ENCODE measurements at places on chromosomes 3 and 15. TPM values are rescaled to one million over a fixed set of nuclear protein-coding genes. Genes with fewer than 3 reads are reported as not detected.

- no peak overlapping the region for H3K4me3 ChIP-seq
- H3K27me3 ChIP-seq, result no peaks in the 10 kb centered on the region
- no peak for DNase-seq
- H3K4me1 ChIP-seq, result peaks cover 19% of the 10 kb centered on the region
- no peak overlapping the region for H3K27ac ChIP-seq
Observed at GRCh38 chr3:124802702-124803101, 72.5 kb downstream of the UMPS start.

- peaks cover 43% of the 10 kb centered on the region for H3K4me1 ChIP-seq
- DNase-seq, result no peak
- H3K4me3 ChIP-seq, result peak overlapping the region; percentile 99
- peak overlapping the region; percentile 100 for H3K27ac ChIP-seq
Observed at GRCh38 chr15:68816795-68817303, 3.8 kb downstream of the ANP32A start.

- H3K4me1 ChIP-seq, result peaks cover 23% of the 10 kb centered on the region
- H3K36me3 ChIP-seq, result peaks cover 16% of the 10 kb centered on the region
- no peak overlapping the region for H3K27ac ChIP-seq
- H3K4me3 ChIP-seq, result no peak overlapping the region
Observed at GRCh38 chr3:39103324-39103693, 4.1 kb downstream of the GORASP1 start.

DNA sequence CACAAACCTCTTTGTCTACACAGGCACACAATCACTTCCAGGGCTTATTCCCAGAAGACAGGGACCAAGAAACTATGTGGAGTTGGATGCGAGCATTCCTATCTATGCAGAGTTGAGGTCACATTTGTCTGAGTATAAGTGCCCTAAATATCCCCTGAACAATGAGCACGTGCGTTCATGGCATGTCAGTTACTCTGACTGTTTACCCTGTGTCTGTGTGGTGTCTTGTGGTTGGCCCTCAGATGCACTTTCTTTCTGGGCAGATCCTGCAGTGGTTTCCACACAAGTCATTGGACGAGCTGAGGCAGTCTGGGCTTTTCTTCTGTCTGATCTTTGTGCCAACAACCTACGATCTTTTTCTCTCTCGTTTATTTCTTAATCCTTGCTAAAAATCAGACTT, 134.5 kb downstream of the FBN1 start:
- no peaks in the 10 kb centered on the region for H3K4me1 ChIP-seq
- no peak for DNase-seq
- no peak overlapping the region for H3K27ac ChIP-seq
- no peaks in the 10 kb centered on the region for H3K27me3 ChIP-seq
- H3K4me3 ChIP-seq, result no peak overlapping the region

DNA sequence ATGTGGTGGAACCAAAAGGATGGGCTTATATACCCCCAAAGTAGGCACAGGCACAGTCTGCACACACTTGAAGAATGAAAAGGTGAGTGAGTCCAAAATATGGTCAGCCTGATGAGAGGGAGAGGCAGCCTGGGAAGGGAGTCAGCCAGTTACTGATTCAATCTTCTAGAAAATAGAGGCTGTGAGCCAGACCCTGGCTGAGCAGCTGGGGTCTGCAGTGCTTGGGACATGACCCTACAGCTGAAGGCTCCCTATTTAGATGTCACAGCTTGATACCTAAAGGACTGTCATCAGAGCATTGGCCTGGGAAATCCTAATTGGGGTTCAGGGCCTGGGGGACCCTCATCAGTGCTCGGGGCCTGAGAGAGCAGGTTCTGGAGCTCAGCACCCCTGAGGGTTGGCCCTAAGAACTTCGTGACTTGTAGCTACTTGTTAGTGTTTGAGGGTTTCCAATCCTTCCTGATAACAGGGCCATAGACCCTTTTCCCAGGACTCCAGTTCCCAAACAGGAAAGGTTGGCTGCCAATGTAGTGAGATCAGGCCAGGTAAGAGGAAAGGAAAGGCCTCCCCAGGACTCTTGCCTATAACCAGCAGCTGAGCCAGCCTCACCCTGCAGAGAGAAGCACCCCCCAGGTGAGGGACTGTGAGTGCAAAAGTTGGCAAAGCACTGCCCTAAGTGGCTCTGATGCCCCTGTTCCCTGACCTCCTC, 54.7 kb upstream of the SLCO2A1 start:
- DNase-seq, result no peak
- no peak overlapping the region for H3K27ac ChIP-seq
- H3K27me3 ChIP-seq, result no peaks in the 10 kb centered on the region
- no peaks in the 10 kb centered on the region for H3K4me1 ChIP-seq
- no peak overlapping the region for H3K4me3 ChIP-seq

The FGF12 gene
- total RNA-seq, result 9.8 TPM

DNA sequence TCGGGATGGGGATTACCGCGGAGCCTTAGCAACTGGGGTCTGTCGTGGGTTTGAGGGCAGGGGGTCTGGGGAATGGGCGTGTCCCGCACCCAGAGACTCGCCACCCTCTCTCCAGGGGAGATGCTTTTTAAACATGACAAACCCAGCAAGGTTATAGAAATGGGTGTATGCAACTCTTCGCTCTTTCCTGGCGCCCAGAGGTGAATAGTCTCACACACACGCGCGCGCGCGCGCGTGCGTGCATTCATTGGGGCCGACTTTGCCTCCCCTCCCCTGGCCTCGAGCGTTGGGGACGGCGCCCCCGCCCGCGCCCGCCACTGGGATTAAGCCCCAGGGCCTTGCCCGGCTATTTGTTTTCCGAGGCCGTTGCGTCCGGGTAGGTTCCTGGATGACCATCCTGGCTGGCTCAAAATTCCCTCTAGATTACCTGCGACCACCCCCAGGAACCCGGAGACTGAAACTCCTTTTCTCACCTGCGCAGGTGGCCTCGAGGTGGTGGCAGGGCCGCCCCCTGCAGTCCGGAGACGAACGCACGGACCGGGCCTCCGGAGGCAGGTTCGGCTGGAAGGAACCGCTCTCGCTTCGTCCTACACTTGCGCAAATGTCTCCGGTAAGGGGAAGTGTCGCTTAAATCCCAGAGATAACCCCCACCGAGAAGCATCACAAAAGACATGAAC, 777 bp downstream of the GPR160 start:
- H3K27ac ChIP-seq, result no peak overlapping the region
- DNase-seq, result no peak
- peaks cover 10% of the 10 kb centered on the region for H3K4me1 ChIP-seq
- peak overlapping the region; percentile 88 for H3K4me3 ChIP-seq
- peaks cover 53% of the 10 kb centered on the region for H3K27me3 ChIP-seq
- H3K36me3 ChIP-seq, result no peaks in the 10 kb centered on the region

- no peak overlapping the region for H3K27ac ChIP-seq
- no peaks in the 10 kb centered on the region for H3K4me1 ChIP-seq
- no peak overlapping the region for H3K4me3 ChIP-seq
- DNase-seq, result no peak
Observed at GRCh38 chr3:39079530-39079929, 27.7 kb downstream of the WDR48 start.

Data from type B pancreatic cell (in vitro differentiated cells).